ENCODE measurements at places on chromosomes 7 and 10. TPM values are rescaled to one million over a fixed set of nuclear protein-coding genes. Genes with fewer than 3 reads are reported as not detected.

The ANLN gene
- total RNA-seq = 259 TPM

GRCh38 chr7:130881091-130881798 is 147.2 kb upstream of the KLF14 start:
- no peak for DNase-seq

DNA sequence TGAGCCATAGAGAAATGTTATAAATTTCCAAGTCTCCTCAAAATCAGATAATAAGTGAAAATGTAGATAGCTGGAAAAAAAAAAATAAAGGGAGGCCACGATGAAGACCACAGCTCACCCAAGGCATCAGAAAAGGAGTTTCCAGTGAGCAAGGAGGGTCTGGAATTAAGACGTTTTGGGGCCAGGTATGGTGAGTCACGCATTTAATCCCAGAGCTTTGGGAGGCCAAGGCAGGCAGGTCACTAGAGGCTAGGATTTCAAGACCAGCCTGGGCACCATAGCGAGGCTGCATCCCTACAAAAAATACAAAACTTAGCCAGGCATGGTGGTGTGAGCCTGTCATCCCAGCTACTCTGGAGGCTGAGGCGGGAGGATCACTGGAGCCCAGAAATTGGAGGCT is 65.5 kb downstream of the ASB13 start:
- DNase-seq = peak; percentile 55

GRCh38 chr10:131660427-131660826 is 240.4 kb upstream of the PPP2R2D start:
- no peak for DNase-seq

- DNase-seq = peak; percentile 17
Observed at GRCh38 chr7:127803626-127804025, 151.6 kb downstream of the SND1 start.

- DNase-seq = no peak
Observed at GRCh38 chr7:47318395-47319182, 263.3 kb downstream of the TNS3 start.

The EXOSC1 gene
- 69.3 TPM for total RNA-seq

DNA sequence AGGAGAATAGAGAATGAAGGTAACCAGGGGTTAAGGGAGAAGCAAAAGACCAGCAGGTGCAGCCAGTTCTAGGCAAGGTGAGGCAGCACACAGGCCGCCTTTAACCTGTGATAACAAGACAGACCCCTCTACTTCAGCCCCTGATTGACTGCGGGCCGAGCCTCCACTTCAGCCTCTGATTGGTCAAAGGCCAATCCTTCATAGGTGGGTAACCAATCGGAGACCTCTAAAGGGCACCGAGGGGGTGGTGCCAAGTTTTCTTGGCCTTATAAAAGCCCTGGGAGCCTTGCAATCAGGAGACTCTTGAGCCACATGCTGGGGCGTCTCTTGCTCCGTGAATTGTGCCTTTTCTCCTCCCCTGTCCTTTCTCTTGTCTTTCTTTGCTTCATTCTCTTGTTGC is 98.8 kb downstream of the ELFN1 start:
- DNase-seq = no peak

DNA sequence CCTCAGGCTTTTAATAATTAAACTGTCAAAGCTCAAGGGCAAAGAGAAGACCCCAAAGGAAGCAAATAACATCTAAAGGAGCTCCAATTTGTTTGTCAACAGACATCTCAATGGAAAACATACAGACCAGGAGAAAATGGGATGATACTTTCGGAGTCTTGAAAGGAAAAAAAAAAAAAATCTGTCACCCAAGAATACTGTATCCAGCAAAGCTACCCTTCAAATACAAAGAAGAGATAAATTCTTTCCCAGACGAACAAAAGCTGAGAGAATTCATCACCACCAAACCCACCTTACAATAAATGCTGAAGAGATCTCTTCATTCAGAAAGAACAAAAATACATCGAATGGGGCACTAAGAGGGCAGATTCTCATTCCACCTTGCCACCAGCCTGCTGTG is 232.8 kb downstream of the PTPRN2 start:
- DNase-seq = no peak

GRCh38 chr10:70619271-70620019 is 16.9 kb upstream of the PRF1 start:
- DNase-seq = peak; percentile 19

DNA sequence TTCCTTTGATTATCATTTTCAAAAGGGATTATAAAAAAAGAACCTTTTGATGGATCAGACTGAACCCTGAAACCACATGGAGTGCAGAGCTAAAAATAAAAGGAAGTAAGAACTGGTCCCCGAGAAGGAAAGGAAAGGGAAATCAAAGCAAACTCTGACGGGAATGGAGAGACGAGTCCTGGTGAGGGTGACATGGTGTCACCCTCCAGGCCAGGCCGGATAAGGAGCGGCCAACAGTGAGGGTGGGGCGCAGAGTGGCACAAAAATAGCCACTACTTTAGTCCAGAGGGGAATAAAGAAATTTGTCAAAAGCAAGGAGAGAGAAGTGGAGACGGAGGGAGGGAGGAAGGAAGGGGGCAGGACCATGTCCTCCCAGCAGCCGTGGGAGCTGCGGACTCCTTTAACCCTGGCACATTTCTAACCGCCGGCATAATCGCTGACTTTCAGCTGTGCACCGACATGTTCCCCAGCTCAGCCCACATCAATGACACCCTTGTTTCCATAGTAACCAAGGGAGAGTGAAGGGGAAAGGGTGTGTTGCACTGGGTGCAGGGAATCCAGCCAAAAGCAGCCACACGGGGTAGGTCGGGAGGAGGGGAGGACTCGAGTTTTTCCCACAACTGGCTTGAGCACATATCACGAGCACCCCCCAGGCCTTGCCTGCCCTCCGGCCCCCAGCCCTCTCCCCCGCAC is 29.7 kb downstream of the TRIM8 start:
- no peak for DNase-seq

The RNF32 gene
- total RNA-seq = 0.47 TPM

DNA sequence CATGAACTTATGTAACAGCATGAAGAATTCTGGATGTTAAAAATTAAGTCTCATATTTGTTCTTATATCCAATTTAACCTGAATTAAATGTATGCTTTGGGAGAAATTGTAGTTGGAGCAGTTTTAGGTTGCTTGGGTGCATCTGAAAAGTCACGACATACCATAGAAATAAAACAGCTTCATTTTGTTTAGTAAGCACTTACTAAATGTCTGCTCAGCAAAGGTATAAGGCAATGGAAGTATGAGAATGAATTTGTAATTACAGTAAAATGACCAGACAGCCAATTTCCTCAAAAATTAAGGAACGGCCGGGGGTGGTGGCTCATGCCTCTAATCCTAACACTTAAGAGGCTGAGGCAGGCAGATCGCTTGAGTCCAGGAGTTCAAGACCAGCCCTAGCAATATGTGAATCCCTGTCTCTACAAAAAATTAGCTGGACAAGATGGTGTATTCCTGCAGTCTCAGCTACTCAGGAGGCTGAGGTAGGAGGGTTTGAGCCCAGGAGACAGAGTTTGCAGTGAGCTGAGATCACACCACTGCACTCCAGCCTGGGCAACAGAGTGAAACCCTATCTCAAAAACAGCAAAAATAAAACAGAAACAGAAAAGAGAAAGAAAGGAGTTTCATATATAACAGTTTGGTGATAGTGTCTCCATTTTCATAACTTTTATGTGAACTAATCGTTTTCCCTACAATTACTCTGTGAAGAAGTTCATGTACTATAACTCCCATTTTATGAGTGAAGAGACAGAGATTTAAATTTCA is 47.2 kb upstream of the KLF6 start:
- no peak for DNase-seq

DNA sequence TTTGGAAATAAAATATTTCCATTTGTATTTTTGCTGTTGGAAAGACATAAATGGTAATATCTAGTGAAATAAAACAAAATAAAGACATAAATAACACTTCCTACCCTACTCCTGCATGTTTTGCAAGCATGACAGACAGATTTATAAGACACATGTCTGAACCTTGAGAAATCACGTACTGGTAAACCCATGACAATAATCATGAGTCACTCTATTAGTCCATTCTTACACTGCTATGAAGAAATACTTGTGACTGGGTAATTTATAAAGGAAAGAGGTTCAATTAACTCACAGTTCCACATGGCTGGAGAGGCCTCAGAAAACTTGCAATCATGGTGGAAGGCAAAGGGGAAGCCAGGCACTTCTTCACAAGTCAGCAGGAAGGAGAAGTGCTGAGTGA is 942.2 kb downstream of the REEP3 start:
- DNase-seq = no peak

The CRHR2 gene
- not detected for total RNA-seq

The IMPDH1 gene
- 59.1 TPM for total RNA-seq

DNA sequence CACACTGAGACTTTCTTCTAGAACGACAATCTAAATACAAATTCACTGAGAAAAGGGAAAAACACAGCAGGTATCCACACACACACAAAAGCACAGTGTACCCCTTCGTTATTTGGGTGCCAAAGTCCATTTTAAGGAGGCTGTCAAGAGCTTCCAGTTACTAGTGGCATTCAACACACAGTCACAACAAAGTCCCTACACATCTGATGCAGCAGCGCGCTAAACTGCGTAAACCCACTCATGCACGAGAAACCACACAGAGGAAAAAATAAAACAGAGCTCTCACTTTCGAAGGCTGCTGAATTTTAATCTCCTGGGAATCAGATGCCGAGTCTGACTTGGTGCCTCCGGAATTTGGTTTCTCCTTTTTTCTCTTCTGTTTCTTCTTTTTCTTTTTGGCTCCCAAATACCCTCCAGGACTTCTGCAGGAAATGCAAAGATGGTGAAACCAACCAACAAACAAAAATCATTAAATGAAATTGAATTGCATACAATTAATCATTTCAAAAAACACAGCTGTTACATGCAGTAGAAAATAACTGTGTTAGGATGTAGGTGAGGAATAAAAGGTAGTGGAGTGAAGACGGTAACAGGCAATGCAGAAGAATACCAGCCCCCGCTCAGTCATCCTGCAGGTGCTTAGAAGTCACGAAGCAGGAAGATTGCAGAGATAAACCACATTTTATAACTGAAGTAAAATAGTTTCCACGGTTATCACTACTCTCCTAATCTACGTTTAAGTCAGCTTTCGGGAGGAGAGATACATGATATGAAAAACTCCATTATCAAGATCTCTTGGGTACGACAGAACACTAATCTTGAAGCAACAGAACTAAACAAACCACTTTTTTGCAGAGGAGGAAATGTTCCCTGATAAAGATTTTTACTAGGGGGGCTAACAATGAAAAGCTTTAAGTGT is 27.1 kb downstream of the NMT2 start:
- no peak for DNase-seq

The PTF1A gene
- total RNA-seq = not detected

- no peak for DNase-seq
Observed at GRCh38 chr7:158445421-158446175, 142.0 kb downstream of the PTPRN2 start.

- DNase-seq = peak; percentile 52
Observed at GRCh38 chr10:63819753-63820329, 298.6 kb downstream of the REEP3 start.

GRCh38 chr7:12633582-12633981 is 53.9 kb upstream of the ARL4A start:
- DNase-seq = no peak

GRCh38 chr7:157529768-157530560 is 193.2 kb downstream of the DNAJB6 start:
- DNase-seq = no peak

DNA sequence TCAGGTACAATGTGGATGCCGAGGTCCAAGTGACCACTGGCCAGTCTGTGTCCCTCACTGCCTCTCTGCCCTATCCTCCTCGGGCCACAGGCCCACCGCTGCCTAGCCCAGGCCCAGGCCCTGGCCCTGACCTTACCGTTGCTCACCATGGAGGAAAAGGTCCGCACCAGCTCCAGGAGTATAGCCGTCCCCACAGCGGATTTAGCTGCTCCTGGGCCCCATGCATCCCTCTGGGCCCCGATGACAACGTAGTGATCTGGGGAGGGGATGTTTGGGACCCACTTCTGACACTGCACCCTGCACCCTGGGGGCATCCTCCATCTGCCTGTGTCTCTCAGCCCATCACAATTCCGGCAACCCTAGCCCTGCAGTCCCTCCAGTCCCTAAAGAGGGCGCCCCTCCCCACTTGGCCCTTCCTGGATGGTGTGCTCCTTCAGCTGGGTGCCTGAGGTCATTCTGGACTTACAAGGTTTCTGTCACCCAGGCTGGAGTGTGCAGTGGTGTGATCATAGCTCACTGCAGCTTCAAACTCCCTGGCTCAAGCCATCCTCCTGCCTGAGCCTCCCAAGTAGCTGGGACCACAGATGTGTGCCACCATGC is 12.1 kb downstream of the TFR2 start:
- DNase-seq = peak; percentile 38

GRCh38 chr10:28217848-28218247 is 85.0 kb downstream of the MPP7 start:
- peak; percentile 83 for DNase-seq

The KIFBP gene
- 44.7 TPM for total RNA-seq

- no peak for DNase-seq
Observed at GRCh38 chr7:120402801-120403200, 129.8 kb downstream of the KCND2 start.

DNA sequence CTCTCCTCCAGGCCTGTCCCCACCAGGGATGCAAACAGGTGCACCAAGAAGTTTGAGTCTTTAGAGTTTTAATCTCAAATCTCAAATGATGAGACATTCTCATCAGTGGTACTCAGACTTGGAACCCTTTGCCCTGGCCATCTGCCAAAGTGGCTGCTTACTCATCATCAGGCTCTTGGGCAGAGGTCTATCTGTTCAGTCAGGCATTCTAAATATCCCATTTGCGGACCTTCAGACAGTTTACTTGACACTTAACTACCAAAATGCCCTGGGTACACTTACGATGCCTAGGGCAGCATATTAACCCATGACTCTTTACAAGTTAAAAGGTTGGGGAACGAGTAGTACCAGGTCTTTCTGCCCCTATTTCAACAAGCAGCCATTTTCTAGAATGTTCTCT is 61.2 kb upstream of the YAE1 start:
- DNase-seq = peak; percentile 95

The C10orf62 gene
- total RNA-seq = not detected

The IFIT3 gene
- 303 TPM for total RNA-seq

- no peak for DNase-seq
Observed at GRCh38 chr10:126478546-126478945, 90.3 kb upstream of the ADAM12 start.

The NRCAM gene
- total RNA-seq = not detected

- no peak for DNase-seq
Observed at GRCh38 chr7:86454753-86455152, 189.0 kb upstream of the GRM3 start.

DNA sequence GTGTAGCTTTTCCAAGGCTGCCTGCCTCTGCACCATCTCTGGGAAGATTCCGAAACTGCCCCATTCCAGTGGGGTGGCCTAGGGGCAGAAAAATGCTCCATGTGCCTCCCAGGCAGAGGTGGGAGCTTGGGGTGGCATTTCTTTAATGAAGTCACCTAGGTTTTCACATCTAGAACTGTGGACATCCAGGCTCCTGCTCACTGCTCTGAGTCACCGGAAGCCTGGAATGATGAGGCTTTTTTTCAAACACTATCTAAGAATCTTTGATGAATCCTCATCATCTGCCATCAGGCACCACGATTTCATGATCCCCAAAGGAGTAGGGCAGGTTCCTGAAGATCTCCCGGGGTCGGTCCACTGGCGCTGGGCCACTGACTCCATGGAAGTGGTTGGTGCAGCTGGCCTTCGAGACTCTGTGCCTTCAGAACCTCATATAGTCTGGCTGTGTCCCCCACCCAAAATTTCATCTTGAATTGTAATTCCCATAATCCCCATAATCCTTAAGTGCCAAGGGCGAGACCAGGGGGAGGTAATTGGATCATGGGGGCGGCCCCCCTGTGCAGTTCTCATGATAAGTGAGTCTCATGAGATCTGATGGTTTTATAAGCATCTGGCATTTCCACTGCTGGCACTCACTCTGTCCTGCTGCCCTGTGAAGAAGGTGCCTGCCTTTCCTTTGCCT is 37.1 kb downstream of the MTURN start:
- DNase-seq = peak; percentile 91

Measured in M059J (cell line).